ENCODE measurements at places on chromosomes 7 and 10.

DNA sequence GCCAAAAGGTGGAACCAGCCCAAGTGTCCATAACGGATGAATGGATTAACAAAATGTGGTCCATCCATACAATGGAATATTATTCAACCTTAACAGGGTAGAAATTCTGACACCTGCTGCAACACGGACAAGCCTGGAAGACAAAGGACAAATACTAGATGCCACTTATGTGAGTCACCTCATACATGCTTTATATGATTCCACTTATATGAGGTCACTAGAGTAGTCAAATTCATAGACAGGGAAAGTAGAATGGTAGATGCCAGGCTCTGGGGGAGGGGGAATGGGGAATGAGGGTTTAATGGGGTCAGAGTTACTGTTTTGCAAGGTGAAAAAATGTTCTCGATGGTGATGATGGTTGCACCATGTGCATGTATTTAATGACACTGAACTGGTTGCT, 34.0 kb upstream of the CYTH3 start:
- DNase-seq = peak; percentile 87

GRCh38 chr7:43117095-43117494, 4.6 kb downstream of the HECW1 start:
- DNase-seq = no peak

- peak; percentile 75 for DNase-seq
Measured at GRCh38 chr7:134532180-134532953, 5.0 kb downstream of the AKR1B10 start.

GRCh38 chr10:32268788-32269187, 78.2 kb downstream of the EPC1 start:
- no peak for DNase-seq

DNA sequence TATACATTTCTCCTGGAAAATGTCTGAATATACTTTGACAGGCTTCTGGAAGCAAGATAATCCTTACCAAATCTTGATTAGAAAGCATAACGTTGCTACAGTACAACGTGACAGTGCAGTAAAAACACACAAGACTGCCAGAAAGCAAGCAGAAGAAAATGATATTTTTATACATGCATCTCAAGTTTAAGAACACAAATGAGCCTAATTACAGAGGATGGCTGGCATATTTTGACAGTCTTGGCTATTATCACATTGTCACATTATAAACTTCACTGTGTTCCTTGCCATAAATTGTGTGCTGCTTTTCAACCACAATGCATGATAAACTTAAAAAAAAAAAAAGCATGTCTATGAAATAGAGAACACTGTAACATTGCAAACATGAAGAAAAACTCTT, 4.3 kb downstream of the IKZF5 start:
- no peak for DNase-seq

DNA sequence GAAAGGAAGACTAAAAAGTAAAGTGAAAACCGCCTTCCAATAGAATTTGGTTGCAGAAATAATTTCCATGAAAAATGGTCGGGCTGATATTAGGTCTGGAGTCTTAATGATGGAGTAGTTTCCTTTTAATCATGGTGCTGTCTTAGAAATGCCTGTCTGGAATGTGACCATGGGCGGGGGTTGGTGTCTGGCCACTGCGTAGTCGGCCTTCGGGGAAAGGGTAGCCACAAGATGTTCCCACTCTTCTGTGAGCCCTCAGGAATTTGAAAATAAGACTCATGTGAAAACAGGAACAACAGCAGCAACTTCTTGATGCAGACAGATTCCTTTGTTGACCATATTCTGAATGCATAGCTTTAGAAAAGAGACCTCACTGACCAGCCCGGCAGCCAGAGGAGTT, 176.8 kb downstream of the KIAA1217 start:
- no peak for DNase-seq

DNA sequence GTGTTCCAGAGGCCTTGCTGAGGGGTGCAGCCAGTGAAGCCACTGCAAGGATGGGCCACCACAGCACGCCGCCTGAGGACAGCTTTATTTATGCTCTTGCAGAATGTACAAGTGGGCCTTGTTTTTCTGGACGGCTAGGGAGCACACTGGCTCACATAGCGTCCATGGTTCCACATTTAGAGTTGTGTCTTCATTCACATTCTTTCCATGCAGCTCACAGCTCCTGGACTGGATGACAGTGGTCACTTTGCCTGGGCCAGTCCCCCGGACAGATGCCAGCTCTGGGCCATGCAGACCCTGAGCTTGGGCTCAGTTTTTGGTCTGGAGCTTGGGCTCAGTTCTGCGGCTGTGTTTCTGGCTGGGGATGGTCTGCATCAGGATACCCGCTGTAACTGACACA, 2.6 kb upstream of the C10orf71 start:
- no peak for DNase-seq

GRCh38 chr7:157874870-157875229, 538.0 kb downstream of the DNAJB6 start:
- DNase-seq = no peak

- no peak for DNase-seq
Measured at GRCh38 chr7:149321978-149322541, 60.1 kb downstream of the ZNF783 start.

GRCh38 chr7:106788637-106789036, 76.4 kb upstream of the PIK3CG start:
- peak; percentile 12 for DNase-seq

- no peak for DNase-seq
Measured at GRCh38 chr7:24980534-24981170, 674 bp upstream of the OSBPL3 start.

- DNase-seq = no peak
Measured at GRCh38 chr10:122665329-122665860, 34.3 kb downstream of the C10orf120 start.

DNA sequence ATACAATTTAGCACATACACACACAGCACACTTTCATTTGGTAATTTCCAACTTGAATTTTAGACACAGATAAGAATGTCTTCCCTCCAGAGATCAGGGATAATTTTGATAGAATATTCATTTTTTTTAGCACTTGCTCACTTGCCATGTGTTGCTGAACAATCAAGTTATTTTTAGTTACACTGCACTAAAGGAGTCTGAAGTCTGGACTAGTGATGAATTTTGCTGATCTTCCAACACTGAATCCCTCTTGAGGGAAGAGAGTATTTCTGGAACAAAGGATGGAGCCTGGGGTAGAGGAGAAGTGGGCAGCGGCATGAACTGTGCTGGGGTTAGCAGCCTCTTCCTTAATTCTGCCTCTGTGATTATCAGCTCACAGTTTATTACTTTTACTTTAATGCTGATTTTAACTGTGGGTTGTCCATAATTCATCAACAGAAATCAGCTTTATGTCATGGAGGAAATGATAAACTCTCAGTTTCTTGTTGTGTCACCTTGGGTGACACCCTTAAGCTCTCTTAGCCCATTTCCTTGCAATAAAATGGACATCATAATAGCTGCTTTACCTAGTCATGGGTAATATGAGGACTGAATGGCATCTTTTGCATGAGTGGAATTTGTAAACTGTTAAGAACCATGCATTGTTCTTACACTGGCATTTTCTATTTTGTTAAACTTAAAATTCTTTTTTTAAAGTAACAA, 32.1 kb downstream of the SGPL1 start:
- no peak for DNase-seq

DNA sequence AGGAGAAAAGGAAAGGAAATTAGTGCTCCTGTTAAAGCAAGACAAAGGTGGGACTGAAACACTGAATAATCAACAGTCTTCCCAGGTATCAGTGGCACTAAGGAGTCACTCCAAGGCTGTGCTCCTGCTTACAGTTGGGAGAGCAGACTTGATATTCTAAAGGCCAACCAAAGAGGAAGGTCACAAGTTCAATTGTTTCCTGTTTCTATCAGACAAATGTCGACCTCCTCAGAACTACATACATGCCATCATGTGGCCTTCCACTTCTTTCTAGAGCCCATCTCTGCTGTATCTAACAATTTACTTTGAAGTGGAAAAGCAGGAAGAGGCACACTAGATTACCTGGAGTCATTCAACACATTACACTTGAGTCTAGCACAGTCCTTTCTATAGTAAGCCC, 3.4 kb downstream of the ZNF239 start:
- DNase-seq = no peak

DNA sequence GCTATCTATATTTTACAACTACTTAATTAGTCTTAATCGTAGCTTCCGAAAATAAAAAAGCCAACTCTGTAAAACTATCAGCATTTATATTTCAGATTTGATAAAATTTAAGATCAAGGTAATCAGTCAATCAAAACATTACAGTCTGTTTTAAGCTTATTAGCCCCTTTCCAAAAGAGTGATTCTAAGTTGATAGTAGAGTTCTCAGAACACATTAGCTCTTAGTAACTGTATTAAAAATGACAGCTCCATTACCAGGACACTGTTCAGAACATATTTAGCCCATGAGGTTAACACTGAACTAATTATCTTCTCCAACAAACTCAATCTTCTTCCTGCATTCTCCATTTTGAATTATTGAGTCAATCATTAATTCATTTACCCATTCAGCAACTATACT, 110.3 kb upstream of the PALS2 start:
- DNase-seq = no peak

GRCh38 chr7:2102375-2102723, 130.4 kb downstream of the MAD1L1 start:
- no peak for DNase-seq

- no peak for DNase-seq
Measured at GRCh38 chr10:5442990-5443370, 30.6 kb downstream of the NET1 start.
